Stimulated activated CD4-positive, alpha-beta T cell treated with anti-CD3 and anti-CD28 coated beads, Interleukin-4, amount 100 ng/mL, for 48 hours (primary cell): ENCODE measurements at places on chromosomes 12 and 14.

GRCh38 chr12:54991161-54991990 is 6.8 kb upstream of the TESPA1 start:
- DNase-seq = no peak

GRCh38 chr14:76699939-76700590 is 61.2 kb upstream of the VASH1 start:
- no peak for DNase-seq

- DNase-seq = no peak
Measured at GRCh38 chr14:69573205-69573830, 1.4 kb downstream of the CCDC177 start.

GRCh38 chr14:54756656-54757392 is 145.8 kb downstream of the GCH1 start:
- DNase-seq = no peak

- no peak for DNase-seq
Measured at GRCh38 chr12:130658145-130658911, 57.8 kb downstream of the RIMBP2 start.

GRCh38 chr14:89420502-89420901 is 3.5 kb upstream of the FOXN3 start:
- no peak for DNase-seq
